GM03348 (cell line): ENCODE measurements at places on chromosomes 13 and 19.

GRCh38 chr13:95477187-95477586 is 75.3 kb upstream of the CLDN10 start:
- DNase-seq, result no peak

DNA sequence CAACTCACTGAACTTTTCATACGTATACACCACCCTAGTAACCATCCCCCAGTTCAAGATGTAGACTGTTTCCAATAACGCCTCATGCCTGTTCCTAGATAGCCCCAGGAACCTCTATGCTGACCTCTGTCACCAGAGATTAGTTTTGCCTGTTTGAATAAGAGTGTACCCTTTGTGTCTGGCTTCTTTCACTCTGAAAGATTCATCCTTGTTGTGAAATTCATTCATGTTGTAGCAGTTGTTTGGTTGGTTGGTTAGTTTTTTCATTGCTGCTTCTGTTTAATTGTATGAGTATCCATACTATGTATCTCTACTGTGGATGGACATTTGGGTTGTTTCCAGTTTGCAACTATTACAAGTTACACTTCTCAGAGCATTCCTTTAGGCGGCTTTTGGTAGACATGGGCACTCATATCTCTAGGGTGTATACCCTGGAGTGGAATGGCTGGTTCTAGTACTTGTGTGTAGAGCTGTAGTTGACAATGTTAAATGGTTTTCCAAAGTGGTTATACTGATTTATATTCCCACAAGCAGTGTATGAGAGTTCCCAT is 1.6 kb downstream of the RNASEH2B start:
- no peak for DNase-seq

DNA sequence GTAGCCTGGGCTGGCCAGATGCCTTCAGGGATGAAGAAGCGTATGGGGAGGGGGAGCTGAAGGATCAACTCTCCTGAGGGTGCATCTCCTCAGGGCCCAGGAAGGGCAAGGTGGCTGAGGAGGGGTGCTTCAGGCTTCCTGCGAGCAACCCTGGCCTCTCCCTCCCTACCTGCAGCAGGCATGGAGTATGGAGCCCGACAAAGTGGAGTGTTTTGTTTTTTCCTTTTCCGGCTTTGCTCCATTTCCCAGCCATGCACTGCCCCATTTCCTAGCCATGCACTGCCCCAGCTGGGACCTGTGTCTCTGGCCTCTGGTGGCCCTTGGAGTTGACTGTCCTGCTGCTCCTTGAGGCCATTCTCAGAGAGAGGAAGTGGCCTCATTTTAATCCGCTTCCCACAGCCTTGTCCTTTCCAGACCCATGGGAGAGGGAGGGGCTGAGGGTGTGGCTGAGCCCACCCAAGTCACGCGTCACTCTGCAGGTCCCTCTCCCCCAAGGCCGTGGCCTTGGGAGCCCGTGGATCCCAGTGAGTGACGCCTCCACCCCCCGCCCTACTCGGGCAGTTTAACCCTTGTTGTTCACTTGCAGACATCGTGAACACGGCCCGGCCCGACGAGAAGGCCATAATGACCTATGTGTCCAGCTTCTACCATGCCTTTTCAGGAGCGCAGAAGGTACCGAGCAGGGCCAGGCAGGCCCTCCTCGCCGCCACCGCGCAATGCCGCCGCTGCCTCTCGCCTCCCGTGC is 34.4 kb downstream of the CAPN12 start:
- DNase-seq, result no peak

- DNase-seq, result no peak
Observed at GRCh38 chr13:101140087-101140770, 276.1 kb downstream of the NALCN start.

- DNase-seq, result no peak
Observed at GRCh38 chr13:34767778-34768177, 174.3 kb upstream of the NBEA start.

GRCh38 chr19:46426035-46426505 is 2.7 kb downstream of the PNMA8C start:
- no peak for DNase-seq

- no peak for DNase-seq
Observed at GRCh38 chr13:29858231-29858630, 7.8 kb upstream of the UBL3 start.

- no peak for DNase-seq
Observed at GRCh38 chr13:32902029-32902780, 114.0 kb upstream of the KL start.

DNA sequence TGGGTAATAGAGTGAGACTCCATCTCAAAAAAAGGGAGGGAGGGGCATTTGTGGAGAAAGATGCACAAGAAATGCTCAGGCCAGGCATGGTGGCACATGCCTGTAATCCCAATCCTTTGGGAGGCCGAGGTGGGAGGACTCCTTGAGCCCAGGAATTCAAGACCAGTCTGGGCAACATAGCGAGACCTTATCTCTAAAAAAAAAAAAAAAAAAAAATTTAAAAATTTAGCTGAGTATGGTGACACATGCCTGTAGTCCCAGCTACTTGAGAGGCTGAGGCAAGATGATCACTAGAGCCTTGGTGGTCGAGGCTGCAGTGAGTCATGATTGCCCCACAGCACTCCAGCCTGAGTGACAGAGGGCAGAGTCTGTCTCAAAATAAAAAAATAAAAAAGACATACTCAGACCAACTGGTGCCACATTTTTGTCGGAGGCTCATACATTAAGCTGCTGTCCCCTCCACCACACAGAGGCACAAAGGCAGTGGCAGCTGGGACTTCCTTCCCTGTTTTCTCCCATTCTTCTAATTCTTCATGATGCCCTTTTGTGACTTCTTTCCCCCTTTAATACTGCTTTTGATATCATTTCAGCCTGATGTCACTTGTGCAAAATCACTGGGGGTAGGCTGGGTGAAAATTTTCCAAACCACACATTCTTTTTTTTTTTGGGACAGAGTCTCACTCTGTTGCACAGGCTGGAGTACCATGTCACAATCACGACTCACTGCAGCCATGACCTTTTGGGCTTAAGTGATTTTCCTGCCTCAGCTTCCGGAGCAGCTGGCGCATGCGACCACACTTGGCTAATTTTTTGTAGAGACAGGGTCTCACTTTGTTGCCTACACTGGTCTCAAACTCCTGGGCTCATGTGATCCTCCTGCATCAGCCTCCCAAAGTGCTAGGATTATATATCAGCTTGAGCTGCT is 26.8 kb upstream of the CXCL17 start:
- DNase-seq, result no peak

- no peak for DNase-seq
Observed at GRCh38 chr13:32423592-32423991, 4.3 kb downstream of the N4BP2L1 start.

GRCh38 chr19:52101866-52102562 is 6.4 kb upstream of the ZNF841 start:
- no peak for DNase-seq

DNA sequence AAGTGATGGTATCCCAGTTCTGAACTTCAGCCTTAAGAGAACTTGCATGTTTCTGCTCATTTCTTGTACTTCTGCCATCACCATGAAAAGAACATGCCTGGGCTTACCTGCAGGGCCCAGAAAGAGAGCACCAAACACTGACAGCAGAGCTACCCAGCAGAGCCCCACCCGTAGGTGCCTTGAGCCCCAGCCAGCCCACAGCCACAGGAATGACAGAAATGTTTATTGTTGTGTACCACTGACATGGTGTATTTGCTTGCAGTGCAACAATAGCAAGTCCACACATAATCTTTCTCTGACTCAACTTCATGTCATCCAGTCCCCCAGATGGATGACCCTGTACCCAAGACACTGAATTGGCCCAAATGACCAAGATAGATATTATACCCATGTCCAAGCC is 195.2 kb downstream of the TSHZ3 start:
- DNase-seq, result peak; percentile 65

DNA sequence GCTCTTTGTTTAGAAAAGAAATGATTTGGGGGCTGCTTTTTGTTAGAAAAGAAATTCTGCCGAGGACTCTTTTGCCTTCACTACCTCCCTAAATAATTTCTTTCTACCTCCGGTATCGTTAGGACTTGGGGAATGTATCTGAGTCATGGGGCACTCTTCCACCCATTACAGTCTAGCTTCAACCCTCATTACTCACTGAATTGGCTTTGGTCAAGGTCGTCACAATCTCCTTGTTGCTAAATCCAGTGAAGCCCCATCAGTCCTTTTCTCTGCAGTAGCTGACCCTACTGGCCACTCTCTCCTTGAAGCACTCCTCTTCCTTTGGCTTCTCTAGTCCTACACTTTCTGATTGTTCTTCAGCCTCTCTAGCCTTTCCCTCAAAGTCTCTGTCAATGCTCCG is 34.0 kb downstream of the WDR87 start:
- DNase-seq, result no peak

DNA sequence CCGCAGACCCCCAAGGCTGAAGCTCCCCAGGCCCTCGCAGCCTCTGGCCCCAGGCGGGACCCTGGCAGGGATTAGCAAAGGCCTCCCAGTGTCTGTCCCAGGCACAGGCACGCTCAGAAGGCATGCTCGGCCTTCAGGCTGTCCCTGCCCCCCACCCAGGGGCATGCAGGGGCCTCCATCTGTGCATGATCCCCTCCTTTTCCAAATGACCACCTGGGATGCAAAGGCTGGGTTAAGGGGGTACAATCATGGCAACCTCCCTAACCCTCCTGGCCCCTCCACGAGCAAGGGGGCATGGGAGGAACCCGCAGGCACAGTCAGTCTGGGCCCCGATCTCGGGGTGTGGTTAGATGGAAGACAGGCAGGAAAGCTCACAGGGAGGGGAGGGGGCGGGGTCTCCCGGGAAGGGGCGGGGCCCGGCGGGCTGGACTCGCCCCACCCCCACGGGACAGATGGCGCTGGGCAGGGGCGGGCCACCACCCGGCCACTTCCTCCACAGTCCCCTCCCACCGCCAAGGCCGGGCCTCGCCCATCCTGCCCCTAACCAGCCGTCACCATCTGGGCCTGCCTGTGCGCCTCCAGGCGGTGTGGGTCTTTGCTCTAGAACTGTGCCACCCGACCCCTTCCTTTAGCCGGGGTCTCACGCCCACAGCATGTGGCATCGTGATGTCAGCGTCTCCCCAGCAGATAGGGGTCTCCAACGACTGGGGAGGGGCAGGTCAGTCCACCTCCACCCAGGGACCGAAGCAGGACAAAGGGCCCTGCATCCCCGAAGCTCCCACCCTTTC is 7.0 kb upstream of the REXO1 start:
- peak; percentile 98 for DNase-seq

DNA sequence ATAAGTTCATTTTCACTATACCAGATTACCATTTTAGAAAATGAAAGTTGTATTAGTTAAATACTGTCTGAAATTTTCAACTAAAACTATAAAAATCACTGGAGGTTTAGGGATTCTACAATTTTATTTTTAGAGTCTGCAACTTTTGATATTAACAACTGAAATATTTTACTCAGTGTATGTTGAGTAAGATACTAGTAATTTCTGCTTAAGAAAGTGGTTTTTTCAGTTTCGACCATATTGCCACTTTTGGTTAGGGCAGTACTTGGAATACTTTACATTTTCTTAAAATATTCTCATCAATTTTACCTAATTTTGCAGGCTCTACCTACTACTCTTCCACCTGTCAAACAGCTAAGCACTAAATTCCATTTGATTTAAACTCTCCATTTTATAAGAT is 59.6 kb downstream of the KCNRG start:
- no peak for DNase-seq

DNA sequence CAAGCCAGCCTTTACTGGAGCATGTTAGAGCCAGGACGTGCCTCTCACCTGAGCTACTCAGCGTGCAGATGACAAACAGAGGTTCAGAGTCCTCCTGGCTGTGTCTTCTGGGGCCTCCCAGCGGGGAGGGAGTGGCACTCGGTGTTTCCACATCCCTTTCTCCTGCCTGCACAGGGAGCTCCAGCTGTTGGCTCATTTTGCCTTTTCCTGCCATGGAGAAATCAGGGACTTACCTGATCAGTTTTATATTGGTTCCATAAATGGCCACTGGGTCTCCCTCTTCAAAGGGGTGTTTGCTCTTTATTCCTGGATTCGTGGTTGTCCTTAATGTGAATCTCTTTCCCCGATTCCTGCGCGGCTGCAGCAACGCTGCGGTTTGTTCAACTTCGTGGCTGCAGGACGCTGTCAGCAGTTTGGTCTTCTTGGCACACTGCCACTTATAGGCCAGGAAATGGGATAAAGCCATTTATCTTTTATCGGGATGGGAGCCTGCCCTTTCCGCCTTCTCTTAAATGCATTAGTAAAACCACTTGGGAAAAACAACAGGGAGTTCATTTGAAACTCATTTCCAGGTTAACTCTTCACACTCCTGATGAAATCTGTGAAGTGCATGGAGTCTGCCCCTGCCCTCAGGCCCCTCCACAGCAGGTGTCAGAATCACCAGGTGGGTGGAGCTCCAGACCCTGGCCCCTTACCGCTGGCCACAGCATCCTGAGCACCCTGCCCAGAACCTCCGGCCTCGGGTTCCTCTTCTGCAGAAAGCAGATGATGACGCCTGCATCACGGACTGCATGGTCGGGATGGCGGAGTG is 39.8 kb upstream of the MCF2L start:
- DNase-seq, result peak; percentile 39

DNA sequence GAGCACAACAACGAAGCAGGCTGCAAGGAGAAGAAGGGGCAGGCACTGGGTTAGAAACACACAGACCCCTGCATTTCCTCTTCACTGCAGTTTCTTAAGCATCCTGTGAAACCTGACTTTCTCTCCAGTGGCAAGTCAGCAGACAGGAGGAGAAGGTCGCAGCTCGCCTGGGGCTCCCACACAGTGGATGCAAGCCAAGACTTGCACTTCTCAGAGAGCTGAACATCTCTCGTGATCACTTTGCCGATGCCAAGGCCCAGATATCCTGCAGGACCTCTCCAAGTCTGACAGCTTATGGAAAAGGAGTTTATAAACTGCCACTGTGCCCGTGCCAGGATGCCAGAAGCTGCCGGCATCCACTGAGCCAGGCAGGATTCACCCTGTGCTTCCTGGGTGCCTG is 18.4 kb downstream of the TMEM272 start:
- DNase-seq, result no peak
